ENCODE measurements at places on chromosomes 4 and X.

- DNase-seq, result no peak
These were observed 126.8 kb upstream of the RPL34 start for GRCh38 chr4:108493596-108493931.

GRCh38 chrX:123713434-123713833 lies 19.4 kb downstream of the THOC2 start:
- DNase-seq, result no peak

DNA sequence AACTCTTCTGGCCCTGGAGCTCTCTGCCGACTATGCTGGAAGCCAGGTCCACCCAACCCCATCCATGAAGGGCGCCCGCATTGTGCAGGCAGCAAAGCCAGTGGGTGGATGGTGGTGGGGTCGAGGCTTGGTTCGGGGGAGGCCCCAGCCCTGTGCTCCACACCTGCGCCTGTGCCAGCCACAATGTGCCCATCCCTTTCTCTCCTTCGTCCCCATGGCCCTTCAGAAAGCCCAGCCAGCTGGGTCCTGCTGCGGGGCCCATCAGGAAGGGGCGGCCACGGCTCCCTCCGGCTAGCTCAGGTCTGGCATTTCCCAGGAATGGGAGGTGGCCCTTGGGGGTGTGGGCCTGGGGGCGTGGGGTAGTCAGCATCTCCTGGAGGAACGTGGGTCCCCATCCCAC lies 91.6 kb downstream of the HMX1 start:
- DNase-seq, result no peak

DNA sequence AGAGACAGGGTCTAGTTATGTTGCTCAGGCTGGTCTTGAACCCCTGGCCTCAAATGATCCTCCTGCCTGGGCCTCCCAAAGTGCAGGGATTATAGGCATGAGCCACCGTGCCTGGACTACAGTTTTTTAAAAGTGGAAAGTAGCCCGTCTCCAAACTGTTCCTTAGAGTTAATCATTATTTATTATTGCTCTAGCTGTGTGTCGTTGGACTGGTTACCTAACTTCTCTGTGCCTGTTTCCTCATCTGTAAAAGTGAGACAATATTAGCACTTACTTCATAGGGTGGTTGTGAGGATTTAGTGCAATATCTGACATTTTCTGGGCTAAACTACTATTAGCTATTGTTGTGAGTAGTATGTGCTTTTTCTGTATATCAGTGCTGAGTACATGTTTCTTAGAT lies 152.3 kb upstream of the SCML1 start:
- no peak for DNase-seq

DNA sequence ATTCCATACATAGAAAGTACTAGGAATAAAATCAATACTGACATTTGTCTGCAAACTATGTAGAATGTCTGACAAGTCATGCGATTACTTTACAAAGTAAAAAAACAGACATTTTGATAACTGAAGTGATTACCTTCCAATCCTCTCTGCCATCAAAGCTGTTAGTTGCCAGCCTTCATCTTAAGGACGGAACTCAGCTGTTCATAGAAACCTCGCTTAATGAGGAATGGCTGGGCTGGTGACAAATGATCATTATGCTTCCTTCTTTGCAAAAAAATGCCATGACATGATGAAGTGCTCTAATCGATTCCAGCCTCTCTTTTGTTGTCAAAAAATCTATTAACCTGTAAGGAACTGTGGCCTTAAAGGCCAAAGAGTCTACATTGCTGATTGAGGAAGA lies 1214.9 kb upstream of the IGFBP7 start:
- no peak for DNase-seq

DNA sequence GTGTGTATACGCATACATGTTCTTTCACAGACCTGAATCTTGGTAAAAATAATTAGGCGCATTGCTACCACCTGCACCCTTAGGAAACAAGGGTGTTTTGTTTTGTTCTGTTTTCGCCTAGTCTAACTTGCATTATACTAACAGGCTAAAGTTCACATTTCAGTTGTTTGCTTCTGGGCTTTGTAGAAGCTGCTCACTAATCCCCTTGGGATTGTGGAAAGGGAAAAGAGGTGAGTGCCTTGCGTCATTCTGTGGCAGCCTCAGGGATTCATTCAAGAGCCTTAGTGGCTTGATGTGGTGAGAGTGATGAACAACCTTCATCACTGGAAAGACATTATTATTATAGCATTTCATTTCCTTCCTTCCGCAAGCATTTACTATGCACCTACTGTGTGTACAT lies 331.1 kb downstream of the ADGRL3 start:
- no peak for DNase-seq

DNA sequence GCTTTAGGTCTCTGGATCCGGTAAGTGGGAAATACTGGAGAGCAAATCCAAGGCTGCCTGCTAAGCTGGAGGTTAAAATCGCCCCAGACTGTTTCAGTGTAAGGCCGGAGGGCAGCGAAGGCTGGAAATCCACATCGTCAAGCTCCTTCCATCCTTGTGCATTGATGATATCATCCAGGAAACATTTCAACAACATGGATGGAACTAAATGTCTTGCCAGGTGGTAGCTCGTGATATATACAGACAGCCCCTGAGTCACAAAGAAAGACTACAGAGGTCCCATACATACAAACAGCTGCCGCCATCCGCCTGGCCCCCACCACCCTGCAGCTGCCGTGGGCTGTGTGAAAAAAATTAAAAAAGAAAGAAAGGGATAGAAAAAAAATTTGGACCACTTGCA lies 148.9 kb upstream of the RBPJ start:
- DNase-seq, result no peak

DNA sequence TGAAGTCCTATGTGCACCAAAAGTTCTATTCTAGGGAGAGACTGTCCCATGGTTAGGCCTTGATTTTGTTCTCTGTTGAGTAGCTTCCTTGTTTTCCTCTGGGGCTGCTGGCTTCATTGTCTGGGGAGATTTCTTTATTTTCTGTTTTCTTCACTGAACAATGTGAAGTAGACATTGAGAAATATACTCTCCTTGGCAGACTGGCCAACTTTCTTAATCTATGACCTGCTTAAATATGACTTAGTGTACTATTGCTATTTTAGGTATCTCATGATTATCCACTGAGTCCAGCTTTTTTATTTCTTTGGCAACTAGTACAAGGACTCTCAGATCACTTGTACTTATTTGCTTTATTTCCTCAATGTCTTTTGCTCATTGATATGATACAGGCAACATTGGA lies 1594.6 kb downstream of the ARAP2 start:
- no peak for DNase-seq

DNA sequence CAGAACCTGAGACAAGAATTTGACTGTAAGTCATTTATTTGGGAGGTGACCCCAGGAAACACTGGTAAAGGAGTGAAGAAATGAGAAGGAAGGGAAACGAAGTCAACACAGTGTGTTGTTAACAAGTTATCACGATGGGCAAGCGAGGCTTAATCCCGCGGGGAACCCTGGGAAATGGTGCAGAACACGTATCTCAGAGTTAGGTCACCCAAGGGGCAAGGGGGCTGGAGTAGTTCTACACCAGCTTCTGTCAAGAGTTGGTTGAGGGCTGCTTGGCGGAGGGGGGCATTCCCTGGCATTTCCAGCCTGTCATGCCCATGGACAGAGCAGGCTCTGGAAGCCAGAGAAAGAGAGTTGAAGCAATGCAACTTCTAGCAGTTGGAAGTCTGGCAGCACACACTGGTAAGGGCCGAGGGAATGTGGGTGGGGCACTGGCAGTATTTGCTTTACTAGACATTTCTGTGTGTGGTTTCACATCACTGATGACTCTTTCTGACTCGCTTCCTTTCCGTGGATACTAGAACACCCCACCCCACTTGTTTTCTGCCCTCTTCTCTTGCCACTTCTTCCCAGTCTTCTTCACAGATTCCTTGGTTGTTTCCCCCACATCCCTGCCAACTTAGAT lies 52.2 kb upstream of the ADGRG2 start:
- DNase-seq, result no peak

GRCh38 chr4:134365852-134366251 lies 164.3 kb upstream of the PABPC4L start:
- DNase-seq, result no peak

GRCh38 chrX:1554469-1555210 lies 17.7 kb upstream of the P2RY8 start:
- DNase-seq, result no peak

DNA sequence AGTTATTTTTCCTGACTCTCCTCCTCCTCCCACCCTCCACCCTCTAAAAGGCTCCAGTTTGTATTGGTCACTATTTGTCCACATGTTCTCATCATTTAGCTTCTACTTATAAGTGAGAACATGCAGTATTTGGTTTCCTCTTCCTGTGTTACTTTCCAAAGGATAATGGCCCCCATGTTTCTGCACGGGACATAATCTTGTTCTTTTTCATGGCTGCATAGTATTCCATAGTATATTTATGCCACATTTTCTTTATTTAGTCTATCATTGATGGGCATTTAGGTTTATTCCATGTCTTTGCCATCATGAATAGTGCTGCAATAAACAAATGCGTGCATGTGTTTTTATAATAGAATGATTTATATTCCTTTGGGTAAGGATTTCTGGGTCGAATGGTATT lies 167.3 kb upstream of the GRID2 start:
- DNase-seq, result no peak

DNA sequence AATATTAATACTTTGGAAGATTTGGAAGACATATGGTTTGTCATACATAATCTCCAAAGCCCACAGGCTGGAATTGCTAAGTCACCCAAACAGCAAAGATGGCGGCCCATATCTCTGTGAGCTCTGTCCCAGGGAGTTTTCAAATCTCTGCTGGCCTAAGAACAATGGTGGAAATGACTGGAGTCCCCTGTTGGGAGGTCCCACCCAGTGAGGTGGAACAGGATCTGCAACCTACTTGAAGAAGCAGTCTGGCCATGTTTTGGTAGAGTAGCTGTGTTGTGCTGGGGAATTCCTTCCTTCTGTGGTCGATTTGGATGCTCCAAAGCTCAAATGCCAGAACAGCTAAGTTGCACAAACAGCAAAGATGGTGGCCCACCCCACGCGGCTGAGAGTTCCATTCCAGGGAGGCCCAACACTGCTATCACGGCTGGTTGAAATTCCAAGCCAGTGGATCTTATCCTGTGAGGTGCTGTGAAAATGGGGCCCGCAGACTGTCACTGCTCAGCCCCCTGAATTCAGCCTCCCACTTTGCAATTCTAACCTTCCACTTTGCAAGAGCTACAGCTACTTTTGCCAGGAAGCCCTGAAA lies 3.2 kb upstream of the UGT2B7 start:
- DNase-seq, result no peak

DNA sequence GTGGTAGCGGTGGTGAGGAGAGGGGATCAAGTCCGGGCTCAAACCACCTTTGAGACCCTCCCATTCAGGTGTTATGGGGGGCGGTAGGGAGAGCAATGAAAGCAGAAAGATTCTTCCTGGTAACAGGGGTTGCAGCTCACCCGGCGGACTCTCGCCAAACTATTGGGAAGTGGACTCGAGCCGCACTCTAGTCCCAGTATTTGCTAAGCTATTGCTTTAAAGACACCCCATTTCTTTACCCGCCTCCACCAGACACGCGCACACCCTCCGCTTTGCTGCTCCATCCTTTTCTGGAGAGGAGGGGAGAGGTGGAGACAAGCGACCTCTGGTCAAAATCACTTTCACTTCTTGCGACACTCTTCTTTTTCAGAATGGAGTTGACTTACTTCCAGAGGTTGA lies 625 bp upstream of the GABRA4 start:
- no peak for DNase-seq

- no peak for DNase-seq
These were observed 219.7 kb upstream of the TENM3 start for GRCh38 chr4:182023469-182023868.

DNA sequence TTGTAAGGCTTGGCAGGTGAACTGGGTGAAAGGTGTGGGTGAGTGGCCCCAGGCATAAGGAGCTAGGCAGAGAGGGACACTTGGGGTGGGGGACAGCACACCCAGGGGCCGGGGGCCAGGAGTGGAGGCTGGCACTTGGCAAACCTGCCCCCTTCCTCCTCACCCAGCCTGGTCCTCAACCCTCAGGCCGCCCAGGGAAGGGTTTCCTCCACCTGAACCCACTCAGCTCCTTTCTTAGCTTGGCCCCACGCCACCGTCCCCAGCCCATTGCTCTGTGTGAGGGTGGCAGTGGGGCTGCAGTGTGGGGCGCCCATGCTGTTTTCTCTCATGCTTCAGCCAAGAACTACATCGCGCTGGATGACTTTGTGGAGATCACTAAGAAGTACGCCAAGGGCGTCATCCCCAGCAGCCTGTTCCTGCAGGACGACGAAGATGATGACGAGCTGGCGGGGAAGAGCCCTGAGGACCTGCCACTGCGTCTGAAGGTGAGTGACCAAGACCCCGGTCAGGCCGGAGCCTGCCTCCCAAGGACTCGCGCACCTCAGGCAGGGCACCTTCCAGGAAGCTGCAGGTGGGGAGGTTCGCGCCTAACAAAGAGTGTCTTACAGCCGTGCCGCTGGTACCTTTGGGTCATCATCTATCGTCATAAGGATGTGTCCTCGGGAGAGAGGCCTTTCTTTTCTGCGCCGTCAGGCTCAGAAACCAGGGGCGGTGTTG lies 25.2 kb downstream of the WFS1 start:
- DNase-seq, result no peak

DNA sequence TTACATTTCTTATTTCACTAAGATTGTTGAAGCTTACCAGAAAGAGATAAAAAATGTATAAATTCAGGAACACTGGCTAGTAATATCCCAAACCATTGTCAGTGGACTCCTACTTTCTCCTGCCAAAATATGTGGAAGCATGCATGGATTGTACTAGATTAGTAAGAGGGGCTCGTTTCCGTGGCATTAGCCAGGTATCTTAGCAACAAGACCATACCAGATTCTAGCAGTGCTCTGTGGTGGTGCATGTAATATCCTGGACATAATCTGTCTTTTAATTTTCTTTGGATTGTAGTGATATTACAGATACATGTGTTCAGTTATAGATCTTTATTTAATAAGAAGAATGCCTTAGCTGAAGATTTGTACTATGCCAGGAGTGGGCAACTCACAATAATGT lies 371.9 kb upstream of the PITX2 start:
- no peak for DNase-seq

DNA sequence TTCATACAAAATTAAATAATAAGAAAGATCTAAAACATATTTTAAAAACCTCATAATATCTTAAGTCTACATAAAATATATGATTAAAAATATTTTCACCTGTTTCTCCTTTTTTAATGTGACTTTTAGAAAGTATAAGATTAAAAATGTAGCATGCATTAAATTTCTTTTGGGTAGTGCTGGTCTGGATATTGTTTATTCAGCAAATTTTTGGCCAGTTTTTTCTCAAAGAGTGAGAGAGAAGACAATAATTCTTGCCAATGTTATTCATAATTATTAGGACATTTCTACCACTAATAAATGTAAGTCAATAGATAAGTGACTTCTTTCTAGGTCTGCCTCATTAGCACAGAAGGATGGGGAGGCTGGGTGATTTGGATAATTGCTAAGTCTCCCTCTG lies 14.1 kb downstream of the MAGEB1 start:
- no peak for DNase-seq

Data from head of caudate nucleus (tissue), 42 donors.